ENCODE measurements at places on chromosomes 16 and 17. TPM values are rescaled to one million over a fixed set of nuclear protein-coding genes. Genes with fewer than 3 reads are reported as not detected.

DNA sequence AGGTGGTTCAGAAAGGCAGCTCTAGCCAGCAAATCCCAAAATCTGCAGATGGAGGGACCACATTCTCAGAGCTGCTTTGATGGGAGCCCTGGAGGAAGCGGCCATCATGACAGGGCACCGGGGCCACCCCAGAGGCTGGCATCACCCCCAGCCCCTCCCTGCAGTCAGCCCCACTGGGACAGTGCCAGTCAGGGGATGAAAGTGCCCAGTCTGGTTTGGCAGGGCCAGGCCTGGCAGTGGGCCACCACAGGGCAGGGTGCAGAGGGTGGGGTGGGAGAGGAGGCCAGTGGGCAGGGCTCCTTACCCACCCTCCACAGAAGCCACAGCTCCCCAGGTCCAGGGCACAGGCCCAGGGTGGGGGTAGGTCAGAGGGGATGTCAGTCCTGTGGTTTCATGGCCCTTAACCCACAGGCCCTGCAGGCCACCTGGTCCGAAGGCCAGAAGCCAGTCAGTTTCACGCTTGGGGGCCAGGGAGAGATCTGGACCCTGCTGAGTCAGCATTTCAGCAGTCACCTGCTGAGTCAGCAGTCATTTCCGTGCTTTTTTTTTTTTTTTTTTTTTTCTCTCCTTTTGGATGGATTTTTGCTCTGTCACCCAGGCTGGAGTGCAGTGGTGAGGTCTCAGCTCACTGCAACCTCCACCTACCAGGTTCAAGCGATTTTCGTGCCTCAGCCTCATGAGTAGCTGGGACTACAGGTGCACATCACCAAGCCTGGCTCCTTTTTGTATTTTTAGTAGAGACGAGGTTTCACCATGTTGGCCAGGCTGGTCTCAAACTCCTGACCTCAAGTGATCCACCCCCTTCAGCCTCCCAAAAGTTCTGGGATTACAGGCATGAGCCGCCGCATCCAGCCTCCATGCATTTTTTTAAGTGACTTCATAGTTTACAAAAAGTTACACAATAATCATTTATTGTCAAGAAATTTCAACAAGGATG lies 10.4 kb downstream of the SLC25A10 start:
- no peak for DNase-seq

DNA sequence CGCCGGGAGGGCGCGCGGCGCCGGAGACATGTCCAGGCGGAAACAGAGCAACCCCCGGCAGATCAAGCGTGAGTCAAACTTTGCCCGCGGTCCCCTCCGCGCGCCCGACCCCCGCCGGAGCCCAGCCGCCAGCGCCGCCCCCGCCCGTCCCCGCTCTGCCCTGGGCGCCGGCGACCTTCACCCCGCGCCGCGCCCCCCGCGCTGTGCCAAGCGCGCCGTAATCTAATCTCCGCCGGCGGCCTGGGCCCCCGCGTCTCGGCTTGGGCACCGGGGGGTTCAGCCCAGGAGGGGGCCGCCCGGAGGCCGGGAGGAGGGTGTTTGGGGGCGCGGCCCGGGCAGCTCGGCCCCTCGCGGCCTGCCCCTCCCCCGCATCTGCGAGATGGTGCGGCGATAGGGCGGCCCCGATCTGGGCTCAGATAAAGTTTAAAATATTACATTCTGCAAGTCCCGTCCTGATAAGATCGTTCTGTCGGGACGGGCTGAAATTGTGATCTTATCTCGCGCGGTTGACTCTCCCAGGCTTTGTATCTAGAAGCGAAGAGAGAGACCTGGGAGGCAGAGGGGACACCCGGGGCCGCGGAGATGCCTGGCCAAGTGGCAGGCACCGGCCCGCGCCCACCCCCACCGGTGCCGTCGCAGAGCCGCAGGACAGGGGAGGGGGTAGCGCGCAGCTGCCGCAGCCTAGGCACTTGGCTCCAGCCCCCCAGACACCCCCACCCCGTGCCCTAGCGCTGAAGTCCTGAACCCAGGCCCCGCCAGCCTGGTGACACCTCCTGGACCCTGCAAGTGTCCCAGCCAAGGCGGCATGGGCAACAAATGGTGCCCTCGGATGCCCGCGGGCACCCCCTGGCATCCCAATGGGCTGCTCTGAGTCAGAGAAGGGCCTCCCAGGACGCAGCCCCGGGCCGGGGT lies 787 bp downstream of the ZFPM1 start:
- no peak for DNase-seq

DNA sequence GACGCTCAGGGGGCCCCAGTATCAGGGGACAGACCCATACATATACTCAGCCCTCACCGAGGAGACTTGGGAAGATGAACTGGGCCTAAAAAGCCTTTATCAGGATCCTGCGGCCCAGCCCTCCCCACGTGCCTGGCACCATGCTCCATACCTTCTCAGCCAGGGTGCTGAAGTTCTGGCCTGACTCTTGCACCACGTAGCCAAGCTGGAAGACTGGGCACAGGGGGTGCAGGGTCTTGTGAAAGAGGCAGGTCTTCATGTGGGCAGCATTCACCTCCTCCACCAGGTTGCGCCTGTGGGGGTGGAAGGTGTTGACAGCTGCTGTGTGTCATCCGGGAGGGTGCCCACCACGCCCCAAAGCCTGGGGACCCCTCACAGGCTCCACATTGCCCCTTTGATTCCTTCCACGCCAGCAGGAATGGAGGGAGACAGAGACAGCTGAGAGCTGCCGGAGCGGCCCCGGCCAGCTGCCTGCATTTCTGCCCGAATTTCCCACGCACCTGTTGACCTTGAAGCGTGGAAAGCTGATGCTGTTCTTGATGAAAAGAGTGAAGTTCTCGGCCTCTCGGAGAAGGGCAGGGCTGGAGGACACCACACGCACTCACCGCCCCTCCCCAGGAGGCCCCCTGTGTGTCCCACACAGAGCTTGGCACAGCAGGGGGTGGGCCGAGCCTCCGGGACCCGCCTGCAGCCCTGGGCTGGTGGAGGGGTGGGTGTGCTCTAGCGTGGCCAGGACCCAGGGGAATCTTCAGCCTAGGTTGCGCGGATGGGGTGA lies 10.4 kb upstream of the CAMKK1 start:
- no peak for DNase-seq

GRCh38 chr17:9905902-9906301 lies 831 bp upstream of the RCVRN start:
- no peak for DNase-seq

DNA sequence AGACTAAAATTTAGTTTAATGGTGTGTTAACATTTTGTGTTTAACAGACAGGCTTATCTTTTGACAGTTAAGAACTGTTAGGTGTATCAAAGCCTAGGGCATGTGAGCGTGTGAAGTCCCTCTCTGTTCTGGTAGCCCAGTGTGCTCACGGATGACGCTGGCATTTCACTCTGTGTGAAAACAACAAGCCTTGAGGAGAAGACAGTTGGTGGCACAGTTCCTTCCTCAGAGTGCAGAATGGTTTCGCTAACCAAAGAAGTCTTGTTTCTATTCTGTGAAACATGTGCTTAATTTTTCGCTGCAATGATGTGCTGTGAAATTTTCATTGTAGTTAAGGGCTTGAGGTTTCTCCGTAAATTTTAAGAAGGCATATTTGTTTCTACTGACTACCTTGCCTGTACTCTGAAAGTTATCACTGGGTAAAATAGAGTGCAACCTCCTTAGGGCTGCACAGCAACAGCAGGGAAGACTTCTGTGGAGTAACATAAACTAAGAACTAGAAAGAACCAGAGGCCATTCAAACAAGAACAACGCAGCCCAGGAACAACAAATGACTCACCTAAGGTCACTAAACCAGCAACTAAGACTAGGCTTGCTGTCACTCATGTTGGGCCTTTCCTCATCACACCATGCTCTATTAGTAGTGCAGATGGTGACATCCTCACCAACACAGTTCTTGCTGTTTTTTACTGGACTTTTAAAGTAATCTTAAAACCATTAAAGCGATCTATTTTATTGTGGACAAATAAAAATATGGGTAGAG lies 33.4 kb downstream of the BRD7 start:
- DNase-seq = no peak

DNA sequence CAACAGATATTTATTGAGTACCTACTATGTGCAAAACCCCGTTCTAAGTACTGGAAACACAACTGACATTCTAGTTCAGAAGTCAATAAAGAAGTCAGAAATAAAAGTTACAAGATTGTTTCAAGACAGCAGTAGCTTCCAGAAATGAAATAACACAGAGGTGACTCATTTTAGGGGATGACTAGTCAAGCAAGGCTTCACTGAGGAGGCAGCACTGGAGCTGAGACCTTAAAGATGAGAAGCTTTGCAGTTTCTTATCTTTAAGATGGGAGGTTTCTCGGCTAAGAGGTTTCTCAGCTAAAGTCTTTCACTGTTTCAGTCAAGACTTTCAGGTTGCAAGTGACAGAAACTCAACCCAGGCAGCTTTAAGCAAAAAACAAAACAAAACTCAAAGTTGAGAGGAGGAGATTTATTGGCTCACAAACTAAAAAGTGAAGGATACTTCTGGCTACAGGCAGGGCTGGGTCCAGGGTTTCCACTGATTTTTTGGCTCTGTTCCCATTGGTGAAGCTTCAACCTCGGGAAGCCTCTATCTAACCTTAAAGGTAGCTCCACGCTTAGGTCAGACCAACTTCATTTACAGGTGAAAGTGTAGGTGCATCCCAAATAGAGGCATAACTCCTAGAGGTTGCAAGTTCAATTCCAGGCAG lies 7.4 kb upstream of the MMP2 start:
- DNase-seq = no peak

DNA sequence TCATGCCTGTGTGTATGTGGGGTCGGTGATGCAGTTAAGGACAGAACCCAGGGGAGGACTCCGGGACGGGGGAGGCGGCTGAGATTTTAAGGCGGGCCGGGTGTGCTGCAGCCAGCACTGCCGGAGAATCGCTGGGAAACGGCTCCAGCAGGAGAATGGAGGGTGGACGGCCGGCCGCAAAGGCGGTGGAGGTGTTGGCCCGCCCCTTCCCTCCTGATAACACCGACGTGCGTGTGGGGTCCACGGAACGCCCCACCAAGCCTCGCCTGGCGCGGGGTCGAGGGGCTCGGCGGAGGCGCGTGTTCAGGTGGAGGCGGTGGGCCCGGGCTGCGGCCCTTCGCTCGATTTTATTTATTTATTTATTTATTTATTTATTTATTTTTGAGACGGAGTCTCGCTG lies 633 bp downstream of the ZNF843 start:
- no peak for DNase-seq

SMIM36 gene
- total RNA-seq = not detected

Data from Panc1 (cell line).